ENCODE measurements at places on chromosomes 3 and 15.

- DNase-seq: no peak
- H3K4me1 ChIP-seq: peaks cover 20% of the 10 kb centered on the region
- peaks cover 10% of the 10 kb centered on the region for H3K36me3 ChIP-seq
- H3K27me3 ChIP-seq: peaks cover 1% of the 10 kb centered on the region
- no peak overlapping the region for H3K27ac ChIP-seq
Measured at GRCh38 chr15:65619626-65620290, 2.0 kb upstream of the SLC24A1 start.

GRCh38 chr3:126100634-126101301, 16.8 kb upstream of the SLC41A3 start:
- H3K27ac ChIP-seq: no peak overlapping the region
- no peaks in the 10 kb centered on the region for H3K36me3 ChIP-seq
- peaks cover 2% of the 10 kb centered on the region for H3K27me3 ChIP-seq
- no peak overlapping the region for H3K4me3 ChIP-seq

GRCh38 chr3:159765030-159765859, 223.4 kb upstream of the IL12A start:
- H3K27me3 ChIP-seq: peaks cover 10% of the 10 kb centered on the region
- DNase-seq: peak; percentile 47
- H3K4me3 ChIP-seq: peak overlapping the region; percentile 94
- H3K27ac ChIP-seq: peak overlapping the region; percentile 77
- H3K36me3 ChIP-seq: peaks cover 4% of the 10 kb centered on the region
- H3K4me1 ChIP-seq: peaks cover 56% of the 10 kb centered on the region

- no peaks in the 10 kb centered on the region for H3K27me3 ChIP-seq
- H3K4me1 ChIP-seq: no peaks in the 10 kb centered on the region
- DNase-seq: no peak
- H3K36me3 ChIP-seq: no peaks in the 10 kb centered on the region
- no peak overlapping the region for H3K4me3 ChIP-seq
- no peak overlapping the region for H3K27ac ChIP-seq
Measured at GRCh38 chr3:117047951-117048705, 338.5 kb downstream of the TUSC7 start.

DNA sequence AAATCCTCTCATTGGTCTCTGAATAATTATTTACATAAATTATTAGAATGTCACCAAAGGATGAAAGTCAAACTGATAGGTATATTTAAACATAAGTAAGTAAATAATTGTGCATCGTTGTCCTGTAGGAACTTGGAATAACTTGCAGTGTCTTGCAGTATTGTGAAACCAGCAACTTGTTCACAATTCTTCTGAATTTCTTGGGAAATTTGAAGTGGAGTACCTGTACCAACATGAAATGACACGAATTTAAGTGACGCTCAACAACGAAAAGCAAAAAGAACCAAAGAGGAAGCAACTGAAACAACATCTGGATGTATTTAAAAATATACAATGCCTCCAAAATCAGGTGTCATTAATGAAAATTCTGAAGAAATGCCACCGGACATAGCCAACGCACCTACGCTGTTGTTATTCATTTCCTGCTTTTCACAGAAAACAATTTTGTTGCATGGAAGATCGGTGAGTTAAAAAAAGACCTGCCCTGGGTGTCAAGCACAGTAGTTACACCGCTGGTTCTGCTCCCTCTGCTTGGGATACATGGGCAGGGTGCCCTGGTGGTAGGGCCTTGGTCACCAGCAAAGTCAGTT, 112.5 kb downstream of the RPLP1 start:
- H3K27ac ChIP-seq: no peak overlapping the region
- no peaks in the 10 kb centered on the region for H3K36me3 ChIP-seq
- H3K27me3 ChIP-seq: no peaks in the 10 kb centered on the region
- H3K4me3 ChIP-seq: no peak overlapping the region

- no peak overlapping the region for H3K4me3 ChIP-seq
- H3K4me1 ChIP-seq: no peaks in the 10 kb centered on the region
- no peak for DNase-seq
- H3K36me3 ChIP-seq: peaks cover 7% of the 10 kb centered on the region
Measured at GRCh38 chr3:175129571-175129970, 270.4 kb downstream of the NAALADL2 start.

DNA sequence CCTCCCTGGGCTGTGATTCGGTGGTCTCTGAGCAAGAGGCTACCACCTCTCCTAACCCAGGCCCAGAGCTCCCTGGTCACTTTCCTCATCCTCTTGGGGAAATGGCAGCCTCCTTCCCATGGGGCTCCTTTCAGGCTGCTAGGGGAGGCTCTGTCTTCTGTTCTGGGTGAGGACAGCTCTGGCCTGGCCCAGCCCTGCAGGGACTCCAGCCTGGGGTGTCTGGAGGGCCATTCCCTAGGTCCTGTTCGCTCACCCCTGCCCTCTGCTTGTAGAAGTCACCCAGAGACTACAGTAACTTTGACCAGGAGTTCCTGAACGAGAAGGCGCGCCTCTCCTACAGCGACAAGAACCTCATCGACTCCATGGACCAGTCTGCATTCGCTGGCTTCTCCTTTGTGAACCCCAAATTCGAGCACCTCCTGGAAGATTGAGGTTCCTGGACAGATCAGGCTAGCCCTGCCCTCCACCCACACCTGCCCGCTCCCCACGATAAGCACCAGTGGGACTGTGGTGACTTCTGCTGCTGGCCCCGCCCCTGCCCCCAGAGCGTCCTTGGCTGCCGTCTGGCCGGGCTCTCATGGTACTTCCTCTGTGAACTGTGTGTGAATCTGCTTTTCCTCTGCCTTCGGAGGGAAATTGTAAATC, 30.9 kb downstream of the PRKCD start:
- DNase-seq: no peak
- peaks cover 6% of the 10 kb centered on the region for H3K27me3 ChIP-seq
- peaks cover 12% of the 10 kb centered on the region for H3K36me3 ChIP-seq

DNA sequence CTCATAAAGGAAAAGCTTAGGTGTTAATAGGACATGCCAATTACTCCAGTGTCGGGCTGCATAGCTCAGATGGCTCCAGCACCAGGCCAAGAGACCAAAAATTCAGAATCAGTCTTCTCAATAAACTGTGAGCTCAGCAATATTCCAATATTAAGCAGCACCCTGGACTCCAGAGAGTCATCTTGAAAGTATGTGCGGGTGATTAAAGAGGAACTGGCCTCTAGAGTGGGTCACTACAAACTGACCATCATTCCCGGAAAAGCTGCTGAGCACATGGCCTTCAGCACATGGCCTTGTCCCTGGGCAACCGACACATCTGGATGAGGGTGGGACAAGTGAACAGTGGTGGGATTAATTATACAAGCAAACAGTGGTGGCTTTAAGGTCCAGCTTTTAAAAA, 59.0 kb downstream of the MAGI1 start:
- H3K4me3 ChIP-seq: no peak overlapping the region
- H3K36me3 ChIP-seq: peaks cover 4% of the 10 kb centered on the region
- no peaks in the 10 kb centered on the region for H3K4me1 ChIP-seq
- H3K27ac ChIP-seq: no peak overlapping the region
- H3K27me3 ChIP-seq: peaks cover 2% of the 10 kb centered on the region

- H3K4me3 ChIP-seq: no peak overlapping the region
Measured at GRCh38 chr3:64552966-64553365, 134.8 kb downstream of the ADAMTS9 start.

- H3K27ac ChIP-seq: no peak overlapping the region
- no peaks in the 10 kb centered on the region for H3K36me3 ChIP-seq
- H3K27me3 ChIP-seq: peaks cover 3% of the 10 kb centered on the region
- peak; percentile 23 for DNase-seq
- H3K4me3 ChIP-seq: no peak overlapping the region
Measured at GRCh38 chr3:186277268-186277909, 84.6 kb downstream of the DGKG start.

DNA sequence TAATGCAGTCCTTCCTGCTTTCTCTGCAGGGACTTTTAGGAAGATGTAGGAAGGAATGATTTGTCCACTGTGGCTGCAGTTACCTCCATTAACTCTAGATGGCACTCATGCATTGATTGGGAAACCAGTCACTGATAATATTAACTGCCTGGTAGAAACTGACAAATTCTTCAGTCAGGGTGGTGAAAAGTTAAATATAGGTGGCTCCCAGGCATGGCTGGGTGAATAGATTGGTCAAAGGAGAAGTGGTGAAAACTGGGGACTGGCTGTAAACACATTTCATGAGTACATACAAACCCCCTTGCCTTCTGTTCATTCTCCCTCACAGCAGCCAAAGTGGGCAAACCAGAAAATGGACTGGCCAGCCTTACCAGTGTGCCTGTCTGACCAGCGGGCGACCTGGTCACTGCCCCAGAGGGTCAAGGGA, 333.4 kb downstream of the THSD4 start:
- DNase-seq: peak; percentile 73
- H3K36me3 ChIP-seq: no peaks in the 10 kb centered on the region
- peaks cover 2% of the 10 kb centered on the region for H3K27me3 ChIP-seq
- no peaks in the 10 kb centered on the region for H3K4me1 ChIP-seq
- no peak overlapping the region for H3K4me3 ChIP-seq

DNA sequence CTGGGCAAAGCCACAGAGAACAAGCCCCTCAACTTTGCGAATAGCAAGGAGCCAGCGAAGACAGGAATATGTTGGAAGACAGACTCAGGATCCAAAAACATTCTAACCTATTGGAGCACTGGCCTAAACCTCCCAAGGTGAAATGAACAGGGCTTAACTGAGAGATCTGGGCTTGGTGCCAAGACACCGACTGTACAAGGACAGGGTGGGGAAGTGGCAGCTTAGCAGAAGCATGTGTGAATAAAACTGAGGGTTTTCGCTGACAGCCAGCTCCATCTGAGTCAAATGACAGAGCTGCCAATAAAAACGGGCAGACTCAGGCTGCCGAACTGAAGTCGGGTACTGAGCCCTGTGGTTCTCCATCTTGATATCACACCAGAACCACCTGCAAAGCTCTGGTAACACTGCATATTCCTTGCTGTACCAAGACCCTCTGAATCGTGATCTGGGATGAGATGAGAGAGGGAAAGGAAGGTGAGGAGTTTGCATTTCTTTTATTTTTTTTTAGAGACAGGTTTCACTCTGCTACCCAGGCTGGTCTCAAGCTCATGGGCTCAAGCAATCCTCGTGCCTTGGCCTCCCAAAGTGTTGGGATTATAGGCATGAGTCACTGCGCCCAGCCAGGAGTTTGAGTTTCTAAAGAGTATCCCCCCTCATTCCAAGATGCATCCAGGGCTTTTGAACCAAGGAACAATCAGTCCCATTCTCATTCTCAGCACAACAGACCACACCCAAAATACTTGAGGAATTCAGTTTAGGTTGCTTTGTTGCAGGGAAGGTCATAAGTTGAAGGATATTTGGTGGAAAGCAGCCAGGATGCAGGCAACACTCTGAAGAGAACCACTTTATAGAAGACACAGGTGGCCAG, 6.0 kb upstream of the PLCB2 start:
- H3K4me3 ChIP-seq: no peak overlapping the region
- H3K27me3 ChIP-seq: peaks cover 12% of the 10 kb centered on the region
- peaks cover 34% of the 10 kb centered on the region for H3K4me1 ChIP-seq
- H3K27ac ChIP-seq: no peak overlapping the region

DNA sequence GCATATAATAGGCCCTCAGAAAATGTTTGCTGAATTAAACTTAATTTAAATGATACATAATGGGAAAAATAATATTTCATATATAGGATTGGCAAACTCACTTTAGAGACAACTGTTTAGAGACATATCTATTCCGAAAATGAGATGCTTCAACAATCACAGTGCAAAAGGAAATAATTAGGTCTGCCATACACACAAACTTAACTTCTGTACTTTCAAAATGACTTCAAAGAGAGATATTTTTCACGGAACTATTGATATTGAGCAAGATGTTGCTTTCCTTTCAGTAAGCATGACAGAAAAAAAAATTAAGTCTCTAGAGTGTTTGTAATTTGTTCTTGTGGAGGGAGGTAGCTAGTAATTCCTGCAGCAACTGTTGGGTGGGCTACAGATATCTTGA, 769.5 kb downstream of the TUSC7 start:
- DNase-seq: no peak
- no peak overlapping the region for H3K27ac ChIP-seq
- no peaks in the 10 kb centered on the region for H3K27me3 ChIP-seq
- no peaks in the 10 kb centered on the region for H3K4me1 ChIP-seq
- no peaks in the 10 kb centered on the region for H3K36me3 ChIP-seq
- no peak overlapping the region for H3K4me3 ChIP-seq

- H3K4me1 ChIP-seq: peaks cover 41% of the 10 kb centered on the region
- peak overlapping the region; percentile 47 for H3K4me3 ChIP-seq
- H3K27ac ChIP-seq: peak overlapping the region; percentile 96
- no peak for DNase-seq
Measured at GRCh38 chr3:129481766-129482332, 41.8 kb downstream of the IFT122 start.

Measured in endothelial cell (in vitro differentiated cells).